ENCODE measurements at places on chromosomes 13 and 19.

GRCh38 chr19:13839938-13840304 is 37.0 kb upstream of the NANOS3 start:
- DNase-seq, result no peak

- DNase-seq, result no peak
Observed at GRCh38 chr19:1492474-1493006, 1.6 kb downstream of the REEP6 start.

GRCh38 chr13:92137520-92137919 is 739.1 kb downstream of the GPC5 start:
- no peak for DNase-seq

DNA sequence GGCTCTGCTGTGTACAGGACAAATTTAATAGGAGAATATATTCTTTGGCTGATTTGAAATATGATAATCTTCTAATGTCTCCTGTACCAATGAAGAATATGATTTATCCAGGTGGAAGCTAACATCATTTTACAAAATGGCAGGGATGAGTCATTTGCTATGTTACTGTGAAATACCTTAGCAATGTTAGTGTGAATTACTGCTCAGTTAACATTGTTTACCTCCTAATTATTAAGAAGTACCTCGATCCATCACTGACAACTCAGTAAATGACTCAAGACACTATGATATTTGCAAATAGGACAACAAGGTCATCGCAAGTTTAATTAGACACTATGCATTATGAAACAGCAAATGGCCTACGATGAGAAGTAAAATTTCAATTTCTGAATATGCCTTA is 309.1 kb upstream of the EDNRB start:
- no peak for DNase-seq

DNA sequence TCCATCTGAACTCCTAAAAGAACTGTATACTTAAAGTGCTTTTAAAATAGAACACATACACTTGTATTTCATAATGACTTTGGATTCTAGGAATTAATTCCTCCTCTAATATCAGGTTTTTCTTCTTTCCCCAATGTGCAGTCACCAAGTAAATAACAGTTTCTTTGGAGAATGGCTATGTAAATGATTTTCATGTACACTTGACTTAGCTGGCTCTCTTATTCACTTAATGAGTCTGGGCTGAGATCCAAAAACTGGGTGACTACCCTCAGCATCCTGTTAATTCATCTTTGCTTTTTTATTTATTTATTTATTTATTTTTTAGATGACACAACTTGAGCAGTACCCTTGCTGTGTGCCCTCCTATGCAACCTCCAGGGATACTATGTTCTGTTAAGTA is 1003.7 kb downstream of the SLITRK1 start:
- peak; percentile 43 for DNase-seq
